ENCODE measurements at places on chromosomes 2 and 18.

GRCh38 chr2:159456500-159457426 lies 159.6 kb downstream of the BAZ2B start:
- peak; percentile 11 for DNase-seq

DNA sequence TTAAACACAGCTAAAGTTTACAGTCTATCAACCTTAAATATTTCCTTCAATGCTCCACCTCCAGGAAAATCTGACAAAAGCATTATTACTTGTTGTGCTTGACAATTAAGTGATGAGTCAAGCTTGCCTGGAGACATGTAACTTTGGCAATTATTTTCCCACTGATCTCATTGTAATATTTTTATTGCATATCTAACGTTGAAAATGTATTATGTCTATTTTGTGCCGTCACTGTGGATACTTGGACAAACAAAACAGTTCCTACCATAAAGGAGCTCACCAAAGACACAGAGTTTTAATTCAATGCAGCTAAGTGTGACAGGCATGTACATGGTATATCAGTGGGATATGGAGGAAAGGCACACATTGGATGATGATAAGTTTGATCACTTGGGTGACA lies 24.7 kb downstream of the RNF103 start:
- no peak for DNase-seq

DNA sequence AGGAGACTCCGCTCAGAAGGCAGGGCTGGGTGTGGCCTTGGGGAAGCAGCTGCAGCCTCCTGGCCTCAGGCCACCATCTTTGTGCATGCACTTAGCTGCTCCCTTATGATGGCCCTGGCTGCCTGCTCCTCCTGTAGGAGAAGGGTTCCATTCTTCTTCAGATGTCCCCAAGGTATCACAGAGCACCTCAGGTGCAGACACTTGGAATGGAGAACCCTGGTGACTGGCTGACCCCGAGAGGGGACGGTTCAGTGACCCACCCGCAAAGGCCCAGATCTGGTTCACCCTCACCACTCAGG lies 9.6 kb downstream of the GPAT2 start:
- DNase-seq = no peak

GRCh38 chr2:208360259-208361076 lies 46.1 kb upstream of the PTH2R start:
- no peak for DNase-seq

GRCh38 chr2:70946832-70947442 lies 11.2 kb downstream of the ATP6V1B1 start:
- peak; percentile 73 for DNase-seq

- no peak for DNase-seq
These were observed 62.6 kb downstream of the ZNF236 start for GRCh38 chr18:76885001-76885400.

DNA sequence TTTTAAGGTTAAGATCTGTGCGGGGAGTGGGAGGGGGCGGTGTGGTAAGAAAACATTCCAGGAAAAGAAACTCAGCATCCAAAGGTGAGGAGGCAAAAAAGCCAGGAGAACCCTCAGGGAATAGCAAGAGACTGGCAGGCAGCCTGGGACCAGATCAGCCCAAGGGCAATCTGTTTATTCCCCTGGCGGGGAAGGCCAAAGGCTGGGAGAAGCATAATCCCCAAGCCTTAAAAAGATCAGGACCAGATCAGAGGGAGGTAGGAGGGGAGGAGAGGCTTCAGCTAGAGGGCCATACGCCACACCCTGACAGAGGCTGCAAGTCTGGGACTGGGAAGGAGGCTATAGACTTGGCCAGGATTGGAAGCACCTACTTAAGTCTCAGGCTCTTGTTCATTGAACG lies 163.0 kb upstream of the PXDN start:
- DNase-seq = no peak

DNA sequence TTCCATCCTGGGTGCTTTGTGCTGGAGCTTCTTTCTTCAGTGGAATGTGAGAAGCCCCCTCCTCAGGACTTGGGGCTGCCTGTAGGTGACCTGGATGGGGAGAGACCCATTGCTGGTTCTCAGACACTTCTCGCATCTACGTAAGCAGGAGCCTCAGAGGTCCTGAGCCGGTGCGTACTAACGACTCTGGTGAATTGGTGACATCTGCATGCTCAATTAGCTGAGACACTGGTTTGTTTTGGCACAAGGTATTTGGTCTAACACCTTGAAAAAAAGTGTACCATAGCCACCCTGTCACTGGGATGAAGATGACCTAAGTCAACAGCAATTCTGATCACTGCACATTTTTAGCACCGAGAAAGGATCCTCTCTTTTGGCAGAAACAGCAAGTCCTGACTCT lies 57.7 kb downstream of the LRRC30 start:
- DNase-seq = no peak

DNA sequence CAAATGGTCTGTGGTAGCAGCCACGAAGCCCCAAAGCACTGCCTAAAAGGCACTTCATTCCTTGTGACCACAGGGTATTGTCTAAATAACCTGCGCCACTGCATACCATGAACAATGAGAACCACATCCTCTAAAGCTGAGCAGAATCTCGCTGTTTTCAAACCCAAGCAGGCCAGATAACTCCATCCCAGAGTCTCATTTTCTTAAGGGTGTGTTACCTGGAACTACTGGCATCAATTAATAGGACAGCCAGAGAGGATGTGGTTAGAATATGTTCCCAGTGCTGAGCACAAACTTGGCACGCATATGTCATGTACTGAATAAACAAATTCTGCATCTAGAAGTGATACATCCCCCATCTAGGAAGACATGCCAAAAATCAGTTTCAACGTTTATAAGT lies 13.0 kb downstream of the VPS4B start:
- DNase-seq = no peak

- no peak for DNase-seq
These were observed 315.4 kb downstream of the CDH2 start for GRCh38 chr18:27861539-27861938.

DNA sequence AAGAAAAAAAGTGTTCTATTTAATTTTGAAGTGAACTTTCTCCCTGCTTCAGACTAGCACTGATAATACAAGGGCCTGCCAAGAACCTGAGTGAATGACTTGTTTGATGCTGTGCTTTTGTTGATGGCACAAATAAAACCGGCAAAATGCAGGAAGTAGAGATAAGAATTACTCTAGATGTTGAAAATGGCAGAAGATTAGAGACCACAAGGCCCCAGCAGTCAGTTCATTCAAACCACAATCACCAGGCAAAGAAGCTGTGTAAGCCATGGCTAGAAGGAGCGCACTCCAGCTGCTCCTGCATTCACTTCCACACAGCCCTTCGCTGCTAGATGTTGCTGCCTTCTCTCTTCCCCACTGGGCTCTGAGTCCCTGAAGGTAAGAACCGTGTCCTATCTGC lies 297.1 kb downstream of the AGPS start:
- no peak for DNase-seq

- DNase-seq = no peak
These were observed 1.1 kb upstream of the GPR55 start for GRCh38 chr2:230925879-230926765.

- DNase-seq = no peak
These were observed 8.0 kb downstream of the ALLC start for GRCh38 chr2:3665886-3666612.

GRCh38 chr2:40420478-40420877 lies 31.4 kb downstream of the SLC8A1 start:
- DNase-seq = no peak

DNA sequence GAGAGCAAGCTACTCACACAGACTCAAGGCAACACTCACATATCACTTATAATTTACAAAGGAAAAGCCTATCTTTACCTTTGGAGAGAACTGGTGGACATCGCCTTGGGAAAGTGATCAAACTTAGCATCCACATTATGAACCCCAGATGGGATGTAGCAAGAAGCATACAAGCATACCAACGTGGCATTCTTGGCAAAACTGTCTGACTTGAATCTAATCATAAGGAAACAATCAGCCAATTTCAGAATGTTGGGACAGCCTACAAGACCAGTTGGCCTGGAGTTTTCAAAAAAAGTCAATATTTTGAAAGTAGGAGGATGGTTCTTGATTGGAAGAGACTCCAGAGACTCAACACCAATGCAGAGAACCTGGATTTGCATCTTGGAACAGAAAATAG lies 79.1 kb upstream of the PMAIP1 start:
- DNase-seq = peak; percentile 69

DNA sequence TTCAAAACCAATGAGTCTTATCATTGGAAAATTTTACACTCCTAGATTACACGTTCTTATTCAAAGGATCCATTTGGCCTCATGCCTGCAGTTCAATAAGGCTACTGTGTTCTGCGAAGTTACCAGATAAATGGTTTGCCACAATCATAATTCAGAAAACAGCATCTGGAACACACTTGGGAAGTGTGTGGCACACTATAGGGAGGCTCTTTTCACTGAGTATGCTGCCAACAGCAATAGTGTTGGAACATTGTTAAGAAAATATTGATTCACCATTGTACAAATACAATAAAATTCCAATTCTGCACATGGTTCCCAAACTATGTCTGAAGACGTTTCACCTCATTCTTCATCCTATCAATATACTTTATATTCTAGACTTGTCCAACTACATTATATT lies 141.4 kb upstream of the DOK6 start:
- DNase-seq = no peak

DNA sequence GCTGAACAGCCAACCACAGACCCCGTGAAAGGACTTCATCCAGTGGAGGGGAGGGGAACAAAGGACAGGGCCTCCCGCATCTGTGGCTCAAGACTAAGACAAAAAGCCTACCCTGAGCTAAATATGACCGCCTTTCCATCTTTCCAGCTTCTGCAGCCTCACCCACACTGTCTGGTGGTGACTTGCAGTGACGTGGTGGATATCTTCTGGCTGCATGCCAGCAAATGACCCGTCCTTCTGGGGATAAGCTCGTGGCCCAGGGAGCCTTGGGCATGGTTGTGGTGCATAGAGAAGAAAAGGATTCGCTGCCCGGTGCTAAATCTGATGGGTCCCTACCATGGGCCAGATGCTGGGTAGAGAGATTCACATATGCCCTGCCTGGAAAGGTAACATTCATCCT lies 8.7 kb upstream of the NGEF start:
- DNase-seq = peak; percentile 17

DNA sequence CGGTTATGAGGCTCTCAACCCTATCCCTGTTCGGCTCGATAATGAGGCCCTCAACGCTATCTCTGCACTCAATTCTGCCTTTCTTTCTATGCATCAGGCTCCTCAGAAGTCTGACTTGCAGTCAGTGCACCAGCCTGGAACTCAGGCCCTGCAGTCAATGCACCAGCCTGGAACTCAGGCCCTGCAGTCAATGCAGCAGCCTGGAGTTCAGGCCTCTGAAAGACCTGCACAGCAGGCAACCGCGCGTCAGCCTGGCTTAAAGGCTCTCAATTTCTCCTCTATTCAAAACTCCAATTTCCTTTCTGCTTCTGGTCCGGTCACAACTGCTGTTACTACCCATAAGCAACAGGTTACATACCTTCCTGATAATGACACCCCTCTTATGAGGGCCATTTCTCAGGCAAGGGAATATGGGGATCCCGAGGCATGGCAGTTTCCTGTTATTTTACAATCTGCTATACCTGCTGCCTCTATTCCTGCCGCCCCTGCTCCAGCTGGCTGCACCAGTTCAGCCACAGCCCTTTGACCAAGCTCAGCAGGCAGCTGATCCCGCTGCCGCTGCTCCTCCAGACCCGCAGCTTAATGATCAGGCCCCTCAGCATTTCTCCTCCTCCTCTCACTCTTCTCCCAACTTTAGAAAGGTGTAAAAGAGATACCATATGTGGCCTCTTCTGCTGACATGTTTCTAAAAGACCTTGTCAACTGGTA lies 933.6 kb upstream of the FANCL start:
- no peak for DNase-seq

DNA sequence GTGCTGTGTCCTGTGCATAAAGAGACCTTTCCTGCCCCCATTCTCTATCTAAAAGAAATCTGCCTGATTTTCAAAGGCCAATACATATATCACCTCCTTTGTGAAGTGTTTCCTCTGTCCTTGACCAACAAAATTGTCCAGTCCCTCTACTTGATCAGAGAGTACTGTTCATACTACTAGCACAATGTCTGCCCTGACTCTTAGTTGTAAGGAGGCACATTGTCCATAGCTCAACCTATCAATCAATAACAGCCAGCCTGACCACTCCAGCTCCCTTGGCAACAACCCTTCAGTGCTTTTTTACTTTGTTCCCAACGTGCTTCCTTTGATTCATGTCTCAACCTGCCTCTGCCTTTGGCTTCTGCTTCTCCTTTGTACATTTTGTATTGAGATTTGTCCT lies 398.9 kb downstream of the TRIB2 start:
- no peak for DNase-seq

- no peak for DNase-seq
These were observed 391.5 kb downstream of the IRS1 start for GRCh38 chr2:226408141-226408540.

GRCh38 chr2:96188821-96189526 lies 19.7 kb downstream of the STARD7 start:
- DNase-seq = no peak

- peak; percentile 31 for DNase-seq
These were observed 107.2 kb upstream of the ETAA1 start for GRCh38 chr2:67289921-67290371.

DNA sequence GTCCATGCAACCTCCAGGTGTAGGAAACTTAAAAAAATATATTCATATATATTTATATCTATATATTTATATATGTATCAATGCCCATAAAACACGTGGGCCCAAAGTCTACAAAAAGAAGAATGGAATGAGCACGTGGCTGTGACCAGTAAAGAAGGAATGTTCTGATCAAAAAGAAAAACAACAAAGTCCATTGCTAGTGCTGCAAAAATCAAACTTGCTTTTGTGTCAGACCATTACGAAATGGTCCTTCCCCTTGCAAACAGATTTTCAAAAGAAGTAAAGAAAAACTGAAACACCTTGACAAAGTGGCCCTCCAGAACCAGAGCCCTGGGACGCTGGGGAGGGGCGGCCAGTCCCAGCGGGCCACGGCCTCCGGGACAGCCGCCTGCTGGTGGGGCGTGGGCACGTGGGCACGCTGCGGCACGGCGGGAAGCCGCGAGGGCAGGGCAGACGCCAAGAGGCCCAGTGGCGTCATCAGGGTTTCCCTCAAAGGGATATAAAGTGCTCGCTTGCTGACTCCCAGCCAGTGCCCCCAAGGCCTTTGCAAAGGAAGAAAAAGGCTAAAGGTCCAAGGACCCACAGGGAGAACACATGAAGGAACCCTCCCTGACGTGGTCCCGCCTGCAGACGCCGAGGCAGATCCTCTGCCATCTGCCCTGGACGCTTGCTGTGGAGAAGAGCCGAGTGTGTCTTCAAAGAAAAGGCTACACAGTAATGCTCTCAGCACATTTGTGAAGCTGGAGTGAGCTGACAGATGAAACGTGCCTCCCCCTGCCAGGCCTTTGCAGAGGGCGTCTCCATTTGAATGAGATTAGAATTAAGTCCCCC lies 201.8 kb downstream of the TWIST2 start:
- DNase-seq = peak; percentile 61

GRCh38 chr2:124566518-124566970 lies 541.5 kb downstream of the CNTNAP5 start:
- DNase-seq = no peak

GRCh38 chr2:33083699-33084387 lies 137.1 kb downstream of the LTBP1 start:
- DNase-seq = no peak

DNA sequence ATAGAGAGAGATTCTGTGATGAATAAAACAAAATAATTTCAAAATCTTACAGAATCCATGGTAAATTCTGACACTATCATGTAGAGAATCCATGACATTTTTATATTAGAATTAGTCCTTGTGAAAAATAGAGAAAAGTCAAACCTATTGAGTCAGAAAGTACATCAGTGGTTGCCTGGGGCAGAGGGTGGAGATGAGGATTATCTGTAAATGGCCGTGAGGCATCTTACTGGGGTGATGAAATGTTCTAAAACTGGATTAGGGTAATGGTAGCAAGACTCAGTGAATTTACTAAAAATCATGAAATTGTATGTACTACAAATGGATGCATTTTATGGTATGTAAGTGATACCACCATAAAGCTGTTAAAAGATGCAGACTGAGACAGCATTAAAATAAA lies 323.1 kb downstream of the SLC8A1 start:
- no peak for DNase-seq

Data from cardiac fibroblast (primary cell).